NCI-H1417 treated with DMSO at 0.1 percent for 48 hours (cell line): ENCODE measurements at places on chromosomes 12 and 14.
A peak's percentile ranks its signal among the peaks of the same experiment; 100 is the strongest.

GRCh38 chr12:53483979-53484377 is 15.3 kb downstream of the MAP3K12 start:
- no peak for DNase-seq

- DNase-seq: no peak
Measured at GRCh38 chr14:99879401-99880295, 86.4 kb downstream of the EML1 start.

- no peak for DNase-seq
Measured at GRCh38 chr14:68690089-68690958, 102.5 kb downstream of the ZFP36L1 start.

DNA sequence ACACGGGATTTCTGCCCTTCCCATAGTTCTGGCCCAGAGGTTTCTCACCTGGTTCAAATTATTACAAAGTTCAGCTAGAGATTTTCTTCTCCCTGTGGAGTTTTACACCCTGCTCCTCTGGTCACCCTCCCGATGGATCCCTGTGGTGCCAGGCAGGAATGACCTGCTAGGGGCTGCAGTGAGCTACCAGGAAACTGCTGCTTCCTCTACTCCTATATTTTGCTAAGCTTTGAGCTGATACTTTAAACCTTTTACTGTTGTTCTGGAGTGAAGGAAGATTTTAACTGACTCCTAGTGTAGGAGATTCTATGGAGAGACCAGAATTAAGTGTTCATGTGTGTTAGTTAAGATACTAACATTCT is 30.4 kb upstream of the LRIG3 start:
- no peak for DNase-seq

GRCh38 chr14:29724991-29725390 is 202.7 kb downstream of the PRKD1 start:
- no peak for DNase-seq

DNA sequence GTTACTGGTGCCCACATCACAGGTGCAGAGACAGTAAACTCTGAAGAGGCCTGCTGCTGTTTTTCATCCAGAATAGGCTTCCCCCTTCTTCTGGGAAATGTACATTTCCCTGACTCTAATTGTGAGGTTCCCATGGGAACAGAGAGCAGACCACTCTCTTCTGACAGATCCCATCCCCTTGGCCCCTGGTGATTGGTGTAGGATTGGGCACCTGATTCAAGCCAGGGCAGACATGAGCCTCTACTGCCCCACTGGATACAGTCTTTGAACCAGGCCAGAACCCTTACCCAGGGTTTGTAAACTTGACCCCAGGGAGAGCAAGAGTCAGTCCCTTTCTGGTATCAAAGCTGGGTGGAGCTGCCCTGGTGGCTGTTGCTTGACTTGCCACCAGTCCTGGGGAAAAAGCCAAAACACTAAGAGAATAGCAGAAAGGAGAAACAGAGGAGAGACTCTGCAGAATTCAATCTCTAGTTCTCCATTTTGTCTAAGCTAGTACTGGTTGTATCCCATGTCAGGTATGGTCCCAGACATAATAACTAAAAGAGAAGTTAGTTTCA is 14.8 kb upstream of the NFYB start:
- DNase-seq: no peak

DNA sequence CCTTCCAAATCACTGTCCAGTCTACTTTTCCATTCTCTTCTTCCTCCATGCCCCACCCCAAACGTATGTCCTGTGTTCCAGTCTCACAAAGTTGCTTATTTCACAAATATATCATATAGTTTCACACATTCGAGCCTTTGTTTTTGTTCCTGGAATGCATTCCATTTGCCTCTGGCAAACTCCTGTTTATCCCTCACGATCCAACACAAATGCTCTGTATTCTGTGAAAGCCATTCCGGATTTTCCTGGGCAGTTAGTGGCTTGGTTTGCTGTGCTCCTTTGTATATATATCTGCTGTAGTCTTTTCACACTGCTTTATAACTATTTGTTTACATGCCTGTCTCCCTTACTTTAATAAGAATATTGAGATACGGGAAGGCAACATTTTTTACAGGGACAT is 9.0 kb downstream of the RIC8B start:
- DNase-seq: no peak

DNA sequence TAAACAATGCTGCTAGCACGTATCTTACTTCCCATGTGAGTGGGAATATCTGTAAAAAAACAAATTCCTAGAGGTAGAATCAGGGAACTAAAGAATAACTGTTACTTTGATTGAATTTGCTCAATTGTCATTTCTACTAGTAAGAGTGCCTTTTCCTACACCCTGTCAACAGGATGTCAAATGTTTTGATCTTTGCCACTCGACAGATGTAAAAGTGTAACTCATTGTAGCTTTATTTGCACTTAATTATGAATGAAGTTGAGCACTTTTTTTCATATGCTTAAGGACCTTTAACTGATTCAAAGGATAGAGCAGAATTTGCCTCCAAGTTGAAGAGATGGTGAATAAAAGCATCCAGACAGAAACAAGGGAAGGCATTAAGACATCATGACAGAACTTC is 104.5 kb downstream of the PPP1R12A start:
- no peak for DNase-seq

- DNase-seq: no peak
Measured at GRCh38 chr12:120774169-120774916, 48.7 kb downstream of the ACADS start.

GRCh38 chr12:71108355-71108754 is 49.4 kb downstream of the TSPAN8 start:
- no peak for DNase-seq

DNA sequence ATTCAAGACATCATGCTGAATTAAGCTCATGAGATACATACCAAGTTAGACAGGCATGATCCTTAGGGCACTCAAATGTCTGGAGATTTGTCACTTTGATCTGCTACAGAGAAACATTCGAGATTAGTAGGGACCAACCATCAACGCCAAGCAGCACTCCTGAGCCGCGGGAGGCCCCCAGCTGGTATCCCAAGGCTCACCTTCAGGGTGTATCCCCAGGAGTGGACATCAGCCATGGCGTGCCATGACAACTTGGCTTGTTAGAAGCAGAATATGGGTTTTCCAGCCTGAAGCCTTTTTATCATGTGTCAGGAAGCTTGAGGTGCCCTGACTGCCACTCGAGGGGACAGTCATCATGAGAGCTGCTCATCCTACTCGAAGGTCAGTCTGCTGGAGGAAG is 39.1 kb upstream of the GPHB5 start:
- no peak for DNase-seq

- DNase-seq: no peak
Measured at GRCh38 chr14:64766430-64767151, 62.4 kb downstream of the PLEKHG3 start.

DNA sequence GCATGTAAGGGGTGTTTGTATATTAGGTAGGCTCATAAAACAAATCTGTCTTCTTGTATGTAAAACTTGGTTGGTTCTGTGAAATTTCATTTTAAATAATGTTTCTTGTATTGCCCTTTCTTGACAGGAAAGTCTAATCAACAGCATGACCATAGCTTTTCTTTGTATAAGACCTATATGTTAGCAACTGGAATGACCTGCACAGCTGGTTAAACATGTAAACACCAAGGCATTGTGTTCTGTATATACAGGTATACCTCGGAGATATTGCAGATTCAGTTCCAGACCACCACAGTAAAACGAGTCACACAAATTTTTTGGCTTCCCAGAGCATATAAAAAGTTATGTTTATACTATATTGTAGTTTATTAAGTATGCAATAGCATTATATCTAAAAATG is 183.6 kb downstream of the ERC1 start:
- DNase-seq: peak; percentile 9

DNA sequence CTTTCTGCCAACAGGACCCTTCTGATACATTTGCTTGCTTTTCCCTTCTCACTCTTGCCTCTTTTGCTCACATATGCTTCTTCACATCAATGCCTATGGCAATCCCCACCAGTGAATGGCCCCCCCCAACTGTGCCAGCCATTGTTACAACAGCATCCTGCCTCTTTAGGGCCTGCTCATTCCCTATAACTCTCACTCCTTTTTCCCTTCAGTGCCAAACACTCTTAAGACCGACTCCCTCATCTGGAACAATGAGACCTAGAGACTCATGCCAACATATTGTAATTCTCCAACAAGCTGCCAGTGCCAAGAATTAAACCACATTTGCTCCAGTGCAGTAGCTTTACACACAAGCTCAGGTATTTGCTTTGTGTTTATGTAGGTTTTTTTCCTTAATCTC is 189.0 kb downstream of the SOX5 start:
- DNase-seq: no peak

GRCh38 chr12:104886418-104887401 is 71.4 kb downstream of the SLC41A2 start:
- DNase-seq: no peak

DNA sequence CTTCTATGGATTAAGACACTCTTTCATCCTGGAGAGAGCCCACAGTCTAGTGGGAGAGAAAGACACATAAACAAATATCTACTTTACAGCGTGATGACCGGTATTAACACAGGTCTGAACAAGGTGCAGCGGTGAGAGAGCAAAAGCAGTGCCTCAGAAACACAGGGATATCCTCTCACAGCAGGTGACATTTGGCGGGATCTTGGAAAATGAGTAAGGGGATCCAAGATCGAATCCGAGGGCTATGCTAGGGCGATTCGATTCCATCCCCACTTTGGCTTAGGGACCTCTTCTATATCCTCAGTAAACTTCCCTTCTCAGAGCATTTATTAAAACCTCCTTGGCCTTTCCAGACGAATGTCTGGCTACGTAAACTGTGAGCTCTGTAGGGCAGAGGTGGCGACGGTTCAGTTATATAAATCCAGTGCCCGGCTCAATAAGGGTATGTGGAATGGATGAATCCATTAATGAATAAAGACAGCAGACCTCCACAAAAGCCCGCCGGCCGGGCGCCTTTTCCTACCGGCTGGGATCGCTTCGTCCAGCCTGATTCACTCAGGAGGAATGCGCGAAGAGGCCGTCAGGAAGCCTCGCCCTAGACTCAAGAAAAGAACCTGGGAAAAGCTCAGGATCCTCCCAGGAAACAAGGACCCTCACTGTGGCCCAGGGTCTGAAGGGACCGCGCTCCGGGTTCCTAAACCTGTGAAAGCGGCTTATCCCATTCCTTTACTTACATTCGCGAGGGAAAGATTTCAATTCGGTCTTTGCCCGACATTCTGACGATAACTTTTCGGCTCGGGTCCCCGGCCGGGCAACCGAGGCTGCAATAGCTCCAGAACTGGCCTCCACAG is 455 bp downstream of the ATP6V1D start:
- no peak for DNase-seq

DNA sequence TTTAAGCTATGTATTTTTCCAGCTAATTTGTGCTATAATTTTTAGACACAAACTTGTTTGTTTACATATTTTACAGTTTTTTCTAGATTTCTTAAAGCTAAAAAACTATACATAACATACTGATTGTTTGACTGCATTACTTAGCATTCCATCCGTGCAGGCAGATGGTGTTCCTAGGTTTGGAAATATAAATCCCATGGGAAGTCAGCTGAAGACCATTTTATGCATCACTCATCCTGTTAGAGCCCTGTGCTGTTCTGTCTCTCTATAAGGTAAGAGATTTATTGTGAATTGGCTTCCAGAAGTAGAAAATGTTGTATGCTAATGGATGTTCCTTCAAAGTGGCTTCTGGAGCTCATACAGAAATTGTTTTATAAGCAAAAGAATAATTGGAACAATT is 31.1 kb downstream of the RMST start:
- DNase-seq: no peak

GRCh38 chr12:95463050-95463449 is 10.9 kb upstream of the METAP2 start:
- DNase-seq: no peak

DNA sequence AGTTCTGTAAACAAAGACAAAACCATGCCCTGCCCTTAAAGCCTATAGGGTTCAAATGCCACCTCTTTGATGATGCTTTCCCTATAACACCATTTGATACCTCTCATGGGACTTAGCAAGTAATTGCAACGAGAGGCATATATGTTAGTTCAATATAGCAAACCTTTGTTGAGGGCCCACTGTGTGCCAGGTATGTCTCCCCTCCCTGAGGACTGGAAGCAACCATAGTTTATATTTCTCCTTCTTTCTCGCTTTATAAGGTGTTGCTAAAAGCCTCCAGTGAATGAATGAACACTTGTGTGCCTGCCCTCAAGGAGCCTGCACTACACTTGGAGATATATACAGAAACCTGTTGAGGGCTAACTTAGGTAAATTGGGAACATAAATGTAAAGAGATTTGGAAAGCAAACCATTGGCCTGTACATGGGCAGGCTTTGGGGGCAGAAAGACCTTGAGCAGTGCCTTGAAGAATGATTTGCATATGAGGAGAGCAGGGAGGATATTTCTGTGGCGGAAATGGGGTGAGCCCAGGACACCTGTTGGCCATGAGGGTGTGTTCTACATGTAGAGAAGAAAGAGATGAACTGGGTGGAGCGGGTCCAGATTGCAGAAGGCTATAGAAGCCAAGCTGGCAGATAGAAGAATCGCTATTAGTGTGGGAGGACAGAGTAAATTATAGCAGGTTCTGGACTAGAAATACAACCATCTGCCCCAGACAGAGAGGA is 1.8 kb upstream of the CKAP4 start:
- no peak for DNase-seq

DNA sequence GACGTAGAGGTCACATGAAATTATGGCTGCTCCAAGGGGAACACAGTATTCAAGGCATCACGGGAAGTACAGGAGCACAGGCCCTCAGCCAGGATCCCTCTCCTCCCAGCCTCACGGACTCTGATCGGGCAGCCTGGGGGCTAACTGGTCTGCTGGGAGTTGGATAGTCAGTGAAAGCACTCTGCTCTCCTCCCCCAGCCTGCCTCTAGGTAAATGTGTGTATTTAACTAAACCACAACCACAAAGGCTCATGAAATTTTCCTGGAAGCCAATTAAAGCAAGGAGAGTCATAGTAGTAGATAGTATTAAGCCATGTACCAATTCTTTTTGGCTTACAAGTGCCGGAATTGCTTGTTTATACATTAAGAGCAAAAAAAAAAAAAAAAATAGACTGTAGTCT is 254.3 kb downstream of the MSRB3 start:
- DNase-seq: no peak

DNA sequence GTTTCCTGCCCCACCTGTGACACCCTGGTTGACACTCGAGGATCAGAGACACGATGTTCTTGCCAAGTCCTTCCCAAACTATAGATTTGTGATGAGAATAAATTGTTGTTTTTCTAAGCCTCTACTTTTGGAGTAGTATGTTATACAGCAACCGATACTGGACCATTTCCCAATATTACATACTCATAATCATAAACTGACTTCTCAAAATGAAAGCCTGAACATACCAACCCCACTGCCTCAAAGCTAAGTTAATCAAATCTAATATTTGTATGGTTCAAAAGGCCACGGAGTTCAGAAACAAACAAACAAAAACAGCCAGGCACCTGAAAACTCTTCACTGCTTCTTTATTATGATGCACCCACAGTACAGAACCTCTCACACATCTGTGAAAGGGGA is 52.3 kb upstream of the GPHB5 start:
- no peak for DNase-seq

- DNase-seq: no peak
Measured at GRCh38 chr12:97306147-97306546, 156.5 kb upstream of the RMST start.

- peak; percentile 77 for DNase-seq
Measured at GRCh38 chr12:92034858-92035401, 110.7 kb downstream of the BTG1 start.

GRCh38 chr12:45518291-45519235 is 210.9 kb upstream of the ARID2 start:
- no peak for DNase-seq

- no peak for DNase-seq
Measured at GRCh38 chr12:53499266-53500141, at the start of gene MAP3K12. Gene MAP3K12, minus strand, starts transcription at chr12:53499458. Its CDS starts 12,067 bp downstream, at chr12:53487391.

GRCh38 chr14:75548544-75548943 is 26.3 kb downstream of the BATF start:
- DNase-seq: no peak
